SJCRH30 (cell line): ENCODE measurements at places on chromosomes 7 and 10. TPM values are rescaled to one million over a fixed set of nuclear protein-coding genes. Genes with fewer than 3 reads are reported as not detected.

The CALD1 gene
- 102 and 113 TPM in 2 replicates for total RNA-seq

- no peak for DNase-seq
Measured at GRCh38 chr7:92798517-92799249, 37.7 kb downstream of the CDK6 start.

DNA sequence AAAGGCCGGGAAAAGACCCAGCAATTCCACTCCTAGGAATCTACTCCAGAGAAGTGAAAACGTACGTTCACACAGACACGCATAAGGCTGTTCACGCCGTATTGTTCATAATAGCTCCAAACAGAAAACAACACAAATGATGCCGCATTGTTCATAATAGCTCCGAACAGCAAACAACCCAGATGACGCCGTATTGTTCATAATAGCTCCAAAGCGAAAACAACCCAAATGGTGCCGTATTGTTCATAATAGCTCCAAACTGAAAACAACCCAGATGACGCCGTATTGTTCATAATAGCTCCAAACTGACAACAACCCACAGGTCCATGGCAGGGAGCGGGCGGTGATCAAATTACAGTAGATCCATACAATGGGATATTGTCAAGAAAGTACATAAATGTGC, 85.2 kb upstream of the DNAAF5 start:
- peak; percentile 87 for DNase-seq

DNA sequence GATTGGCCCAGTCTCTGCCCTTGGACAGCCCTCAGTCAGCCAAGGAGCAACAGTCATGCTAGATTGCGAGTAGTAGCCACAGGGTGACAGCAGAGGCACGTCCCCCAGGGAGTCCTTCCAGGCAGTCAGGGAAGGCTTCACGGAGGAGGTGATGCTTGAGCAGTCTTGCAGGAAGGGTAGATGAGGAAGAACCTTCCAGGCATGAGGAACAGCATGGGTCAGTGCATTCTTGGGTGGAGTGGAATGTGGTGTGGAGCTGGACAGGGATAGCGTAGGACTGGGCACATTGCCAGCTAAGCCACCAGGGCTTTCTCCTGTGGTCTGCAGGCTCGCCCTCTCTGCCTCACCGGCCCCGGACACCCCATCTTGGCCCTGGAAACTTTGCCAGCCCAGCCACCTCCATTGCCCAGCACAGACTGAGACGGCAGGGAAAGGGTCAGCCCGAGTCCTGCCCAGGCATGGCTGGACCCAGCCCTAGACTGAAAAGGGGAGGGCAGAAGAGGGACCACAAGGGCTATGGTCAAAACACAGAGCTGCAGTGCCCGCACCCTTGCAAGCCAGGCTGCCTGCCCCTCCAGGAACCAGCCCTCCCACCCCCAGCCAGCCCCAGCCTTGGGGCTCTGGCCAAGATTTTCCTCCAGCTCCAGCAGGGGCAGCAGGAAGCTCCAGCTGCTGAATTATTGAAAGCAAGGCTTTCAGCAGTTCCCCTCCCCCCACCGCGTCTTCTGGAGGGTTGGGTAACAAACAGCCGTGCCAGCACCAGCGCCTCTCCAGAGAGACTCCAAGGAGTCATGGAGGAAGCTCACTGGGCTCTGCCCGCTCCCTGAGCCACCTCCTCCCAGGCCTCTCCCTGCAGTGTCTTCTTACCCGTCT, 18.7 kb downstream of the SRRM3 start:
- DNase-seq, result peak; percentile 56

The PRKG1 gene
- total RNA-seq, result 2.6 and 3.0 TPM in 2 replicates

The UPK3BL1 gene
- 14.8 and 23.6 TPM in 2 replicates for total RNA-seq

DNA sequence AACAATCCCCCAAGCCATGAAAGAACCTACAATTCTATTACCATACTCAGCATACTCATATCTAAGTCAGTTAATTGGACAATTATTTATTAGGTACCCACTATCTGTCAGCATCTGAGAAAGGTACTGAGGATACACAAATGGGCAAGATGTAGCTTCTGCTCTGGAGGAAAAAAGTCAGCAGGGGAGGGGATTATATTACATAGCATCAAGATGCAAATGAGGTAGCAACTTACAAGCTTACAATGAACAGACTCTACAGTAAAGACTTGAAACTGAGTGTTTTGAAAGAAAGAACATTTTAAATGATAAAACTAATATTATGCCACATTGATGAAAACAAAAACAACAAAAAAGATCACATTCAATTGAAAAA, 10.8 kb upstream of the CUBN start:
- no peak for DNase-seq

DNA sequence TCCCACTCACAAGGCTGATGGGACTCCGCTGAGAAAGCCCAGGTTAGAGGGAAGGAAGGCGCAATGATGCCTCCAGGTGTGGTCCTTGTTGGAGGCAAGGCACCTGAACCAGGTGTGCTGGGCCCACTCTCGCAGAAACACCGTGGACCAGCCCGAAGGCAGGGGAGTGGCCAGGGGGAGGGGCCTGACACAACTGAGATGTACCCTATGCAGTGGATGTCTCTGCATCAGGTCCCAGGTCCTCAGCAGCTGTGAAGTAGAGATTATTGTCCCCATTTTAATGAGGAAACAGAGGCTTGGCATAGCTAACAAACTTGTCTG, 32.0 kb downstream of the GBX1 start:
- DNase-seq, result no peak

The GRM3 gene
- not detected in 2 replicates for total RNA-seq

GRCh38 chr7:138125598-138126111, 49.4 kb downstream of the AKR1D1 start:
- DNase-seq, result no peak

The CLRN3 gene
- not detected in 2 replicates for total RNA-seq

The SLC16A9 gene
- 1.3 and 1.5 TPM in 2 replicates for total RNA-seq

DNA sequence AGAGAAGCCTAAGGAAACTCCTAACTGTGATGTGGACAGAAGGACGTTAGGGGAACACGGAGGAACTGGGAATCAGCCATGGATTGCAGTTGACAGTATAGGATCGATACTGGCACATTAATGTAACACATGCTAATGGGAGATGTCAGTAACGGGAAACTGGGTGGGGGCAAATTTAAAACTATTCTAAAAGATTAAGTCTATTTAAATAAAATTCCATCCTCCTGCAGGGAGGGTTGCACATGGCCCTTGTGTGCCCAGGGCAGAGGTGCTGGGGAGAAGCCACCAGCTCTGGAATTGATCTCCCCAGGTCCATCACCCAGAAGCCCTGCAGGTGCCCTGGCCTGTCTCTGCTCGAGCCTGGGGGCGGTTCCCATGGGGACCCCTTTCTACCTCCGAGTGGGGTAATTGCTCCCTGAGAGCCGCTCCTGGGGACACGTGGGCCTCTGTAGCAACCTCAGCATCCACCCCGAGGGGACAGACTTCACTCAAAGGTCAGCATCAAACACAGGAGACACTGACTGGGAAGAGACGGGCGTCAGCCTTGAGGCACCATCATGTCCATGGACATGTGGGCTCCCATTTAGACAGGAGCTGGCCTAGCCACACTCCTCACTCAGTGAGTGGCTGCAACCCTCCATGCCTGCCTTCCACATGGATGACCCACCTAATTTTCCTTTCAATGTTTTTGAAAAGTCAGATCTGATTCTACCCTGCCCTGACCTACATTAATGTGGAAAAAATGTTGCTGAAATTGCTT, 21.1 kb downstream of the SCART1 start:
- DNase-seq, result no peak

GRCh38 chr7:70341446-70341845, 743.2 kb downstream of the AUTS2 start:
- no peak for DNase-seq
